Progenitor cell of endocrine pancreas (in vitro differentiated cells): ENCODE measurements at places on chromosomes 6 and 20.

DNA sequence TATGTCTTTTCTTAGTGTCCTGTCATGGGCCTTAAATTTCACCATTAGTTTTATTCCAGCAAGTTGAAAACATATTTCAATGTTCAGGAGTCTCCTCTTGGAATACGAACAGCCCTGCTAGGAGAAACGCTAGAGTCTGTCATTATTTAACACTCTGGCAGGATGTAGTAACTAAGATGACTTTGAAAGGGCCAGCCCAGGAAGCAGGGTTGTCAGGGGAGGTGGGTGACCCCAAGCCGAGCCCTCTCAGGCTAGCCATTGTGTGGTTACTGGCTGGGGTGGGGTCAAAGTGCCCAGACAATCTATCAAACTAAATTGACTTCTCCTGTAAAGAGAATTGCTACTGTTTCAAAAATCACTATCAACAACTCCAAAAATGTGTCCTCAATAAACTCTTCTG lies 67.8 kb downstream of the LY86 start:
- no peak for DNase-seq

DNA sequence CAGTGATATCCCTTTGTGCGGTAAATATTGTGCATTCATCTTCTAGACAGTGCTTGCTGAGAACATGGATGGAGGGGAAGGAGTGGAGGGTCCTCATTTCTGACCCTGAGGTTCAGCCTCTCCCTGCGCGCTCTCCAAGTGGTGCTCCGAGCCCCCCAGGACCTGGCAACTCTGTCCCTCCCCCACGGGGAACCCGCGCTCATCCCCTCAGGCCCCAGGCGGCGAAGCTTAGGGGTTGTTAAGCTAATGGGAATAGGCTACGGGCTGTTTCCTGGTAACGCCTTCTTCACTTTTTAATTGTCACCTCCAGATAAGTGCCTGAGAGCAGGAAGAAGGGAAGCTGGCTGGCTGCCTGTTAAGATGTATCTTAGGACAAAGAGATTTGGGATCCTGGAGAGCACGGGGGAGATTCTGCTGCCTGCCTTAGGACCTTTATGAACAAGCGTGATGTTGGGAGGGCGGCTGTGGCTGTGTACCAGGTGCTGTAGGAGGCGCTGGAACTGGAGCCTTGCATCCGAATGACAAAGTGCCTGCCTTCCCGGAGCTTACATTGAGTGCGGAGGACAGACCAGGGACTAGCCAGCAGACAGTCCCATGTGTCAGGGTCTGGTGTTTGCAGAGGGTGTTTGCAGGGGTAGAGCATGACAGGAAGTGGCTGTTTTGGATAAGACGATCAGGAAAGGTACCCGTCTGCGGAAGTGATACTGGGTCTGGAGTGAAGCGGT lies 11.7 kb downstream of the TSHZ2 start:
- DNase-seq, result no peak

DNA sequence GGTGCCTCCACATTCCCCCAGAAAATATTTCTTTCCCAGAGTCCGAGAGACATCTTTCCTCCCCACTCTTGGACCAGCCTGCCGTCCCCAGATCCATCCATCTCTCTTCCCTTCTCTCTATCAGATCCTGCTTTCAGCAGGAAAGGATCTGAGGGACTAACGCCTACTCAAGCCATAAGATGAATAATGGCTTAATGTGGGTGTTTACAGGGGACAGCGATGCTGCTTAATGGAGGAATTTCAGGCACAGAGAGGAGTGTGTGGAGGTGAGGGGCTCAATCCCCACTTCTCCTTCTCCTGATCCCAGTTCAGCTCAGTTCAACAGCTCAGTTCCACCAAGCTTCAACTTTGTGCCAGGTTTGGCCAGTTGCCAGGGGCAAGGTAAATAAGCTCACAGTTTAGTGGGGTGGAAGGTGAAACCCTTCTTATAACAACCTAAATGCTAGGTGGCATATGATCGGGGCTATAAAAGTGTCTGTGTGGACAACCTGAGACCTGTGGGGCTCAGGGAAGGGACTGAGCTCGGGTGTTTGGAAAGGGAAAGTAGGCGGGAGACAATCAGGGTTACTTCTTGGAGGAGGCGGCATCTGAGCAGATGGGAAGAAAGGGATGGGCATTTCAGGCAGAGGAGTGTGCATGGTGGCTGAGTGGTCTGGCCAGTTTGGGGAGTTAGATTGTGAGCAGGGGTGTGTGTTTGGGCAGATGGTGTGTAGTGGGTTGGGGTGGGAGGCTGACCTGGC lies 55.8 kb downstream of the CDH22 start:
- DNase-seq, result no peak

DNA sequence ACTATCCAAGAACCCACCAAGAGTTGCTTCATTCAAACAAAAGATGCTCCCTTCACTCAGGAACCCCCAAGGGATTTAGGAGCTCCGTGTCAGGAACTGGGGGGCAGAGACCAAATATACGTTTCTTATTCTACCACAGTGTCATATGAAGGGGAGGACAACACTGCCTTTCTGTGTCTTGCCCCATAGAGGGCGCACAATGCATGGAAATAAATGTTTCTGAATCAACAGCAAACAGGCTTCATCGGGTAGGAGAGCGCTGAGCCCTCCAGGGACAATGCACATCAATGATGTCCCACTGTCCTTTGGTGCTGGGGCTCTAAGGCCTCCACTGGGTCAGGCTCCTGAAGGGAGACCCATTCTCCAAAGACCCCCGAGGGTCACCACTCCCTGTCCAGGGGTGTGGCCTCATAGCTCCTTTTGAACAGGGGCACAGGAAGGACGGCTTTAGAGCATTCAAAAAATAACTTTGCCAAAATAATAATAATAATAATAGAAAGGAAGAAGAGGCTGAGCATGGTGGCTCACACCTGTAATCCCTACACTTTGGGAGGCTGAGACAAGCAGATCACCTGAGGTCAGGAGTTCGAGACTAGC lies 31.1 kb downstream of the PLG start:
- peak; percentile 34 for DNase-seq

DNA sequence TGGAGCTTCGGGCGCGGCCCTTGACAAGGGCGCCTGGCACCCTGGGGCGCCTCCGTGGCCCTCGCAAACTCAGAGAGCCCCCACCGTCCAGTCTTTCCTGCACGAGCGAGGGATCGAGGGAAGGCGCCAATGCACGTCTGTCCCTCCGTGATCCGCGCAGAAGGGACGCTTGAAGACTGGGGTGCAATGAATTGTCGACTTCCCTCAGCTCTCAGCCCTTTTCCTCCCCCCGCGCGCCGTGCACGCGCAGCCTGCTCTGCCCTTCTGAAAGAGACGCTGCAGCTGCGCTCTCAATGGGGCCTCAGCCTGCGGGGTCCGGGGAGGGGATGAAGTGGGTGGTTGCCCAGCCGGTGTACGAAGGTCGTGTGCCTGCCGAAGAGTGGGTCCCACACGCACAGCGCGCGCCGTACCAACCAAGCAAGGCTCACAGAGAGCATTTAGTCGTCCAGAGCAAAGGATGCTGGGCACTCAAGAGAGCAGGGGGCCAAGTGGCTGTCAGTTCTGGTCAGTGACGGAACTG lies 5.5 kb upstream of the SOX4 start:
- peak; percentile 51 for DNase-seq

DNA sequence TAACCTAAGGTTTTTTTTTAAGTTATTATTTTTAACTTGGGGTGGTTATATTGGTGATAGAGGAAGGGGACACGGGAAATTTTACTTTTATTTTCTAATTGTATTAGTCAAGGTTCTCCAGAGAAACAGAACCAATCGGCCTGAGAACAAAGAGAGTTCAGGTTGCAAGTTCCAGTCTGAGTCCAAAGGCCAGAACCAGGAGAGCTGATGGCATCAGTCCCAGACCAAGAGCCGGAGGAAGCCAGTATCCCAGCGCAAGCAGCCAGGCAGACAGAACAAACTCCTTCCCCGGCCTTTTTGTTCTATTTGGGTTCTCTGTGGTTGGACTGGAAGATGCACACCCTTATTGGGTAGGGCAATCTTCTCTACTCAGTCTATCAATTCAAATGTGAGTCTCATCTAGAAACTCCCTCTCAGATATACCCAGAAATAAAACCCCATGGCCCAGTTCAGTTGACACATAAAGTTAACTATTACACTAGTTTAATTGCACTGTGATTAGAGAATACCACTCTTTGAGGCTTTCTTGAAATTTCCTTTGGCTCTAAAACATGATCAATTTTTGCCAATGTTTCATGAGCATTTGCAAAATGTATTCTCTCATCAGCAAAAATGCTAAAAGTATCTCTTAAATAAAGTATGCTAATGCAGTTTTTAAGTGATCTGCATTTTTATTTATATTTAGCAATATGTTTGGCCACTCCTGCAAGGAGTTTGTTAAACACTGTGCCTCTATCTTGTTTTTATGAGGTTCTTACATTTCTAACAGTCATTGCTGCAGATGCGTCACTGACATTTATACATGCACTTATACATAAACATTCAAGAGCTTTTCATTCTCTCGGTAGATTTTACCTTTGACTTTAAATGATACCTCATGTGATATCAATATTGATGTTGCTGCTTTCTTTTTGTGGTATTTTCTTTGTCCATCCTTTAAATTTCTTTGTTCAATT lies 103.2 kb upstream of the SSTR4 start:
- no peak for DNase-seq

- DNase-seq, result no peak
Observed at GRCh38 chr6:101597693-101598092, 204.2 kb downstream of the GRIK2 start.

DNA sequence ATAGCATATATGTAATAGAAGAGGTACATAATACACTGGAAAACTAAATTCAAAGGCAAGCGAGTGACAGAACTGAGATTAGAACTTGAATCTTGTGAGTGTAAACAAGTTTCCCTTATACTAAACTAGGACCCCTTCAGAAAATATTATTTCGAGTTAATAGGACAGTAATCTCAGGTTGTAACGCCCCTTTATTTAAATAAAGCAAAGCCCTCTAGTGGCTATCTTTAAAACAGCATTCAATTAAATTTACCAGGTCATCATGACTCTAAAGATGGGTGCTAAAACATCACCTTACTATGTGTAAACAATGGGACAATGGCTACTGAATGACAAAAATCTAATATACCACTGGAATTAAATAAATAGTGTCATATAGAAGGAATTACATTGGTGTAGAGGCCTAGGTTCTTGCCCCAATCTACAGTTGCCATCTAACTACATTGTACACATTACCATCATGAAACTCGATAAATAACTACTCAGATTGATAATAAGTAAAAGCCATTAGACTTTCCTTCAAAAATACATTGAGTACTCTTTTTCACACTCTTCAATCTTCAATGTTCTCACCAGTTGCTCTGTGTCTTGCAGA lies 255.4 kb upstream of the IRAK1BP1 start:
- no peak for DNase-seq

DNA sequence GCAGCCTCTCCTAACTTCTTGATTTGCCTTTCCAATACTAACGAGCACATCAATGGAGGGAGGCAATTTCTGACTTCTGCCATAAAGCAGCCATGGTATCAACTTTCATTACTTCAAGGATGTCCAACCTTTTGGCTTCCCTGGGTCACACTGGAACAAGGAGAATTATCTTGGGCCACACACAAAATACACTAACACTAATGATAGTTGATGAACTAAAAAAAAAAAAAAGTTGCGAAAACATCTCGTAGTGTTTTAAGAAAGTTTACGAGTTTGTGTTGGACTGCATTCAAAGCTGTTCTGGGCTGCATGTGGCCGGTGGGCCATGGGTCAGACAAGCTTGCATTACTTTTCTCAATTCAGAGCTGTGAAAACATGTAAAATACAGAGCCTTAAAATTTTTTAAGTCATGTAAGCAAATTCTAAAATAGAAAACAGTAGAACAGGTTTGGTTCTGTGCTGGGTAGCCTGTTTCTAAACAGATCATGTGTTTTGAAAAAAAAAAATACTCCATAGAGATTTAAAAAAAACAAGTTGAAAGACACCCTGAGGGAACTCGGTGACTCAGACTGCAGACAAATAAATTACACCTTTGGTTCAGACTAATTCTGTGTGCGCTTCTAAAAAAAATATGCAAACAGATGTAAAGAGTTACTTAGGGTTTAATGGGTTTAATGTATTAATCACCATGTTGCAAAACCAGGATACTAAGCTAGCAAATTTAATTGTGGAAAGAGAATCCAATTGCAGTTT lies 43.6 kb upstream of the SLC22A23 start:
- DNase-seq, result no peak

DNA sequence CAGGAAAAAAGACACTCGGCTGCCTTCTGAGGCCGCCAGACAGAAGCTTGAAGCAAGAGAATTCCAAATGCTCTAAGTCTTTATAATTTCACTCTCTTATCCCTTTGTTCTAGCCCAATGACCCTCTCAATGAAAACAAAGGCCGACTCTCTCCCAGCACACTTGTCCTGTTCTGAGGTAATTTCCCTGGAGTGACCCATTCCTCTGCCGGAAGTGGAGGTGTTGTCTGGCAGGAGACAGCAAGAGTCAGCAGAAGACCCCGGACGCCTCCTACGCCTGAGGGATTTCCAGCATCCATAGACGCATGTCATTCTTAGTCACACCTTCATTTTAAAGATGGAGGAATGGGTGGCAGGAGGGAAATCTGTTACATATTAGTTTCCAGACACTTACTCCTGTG lies 110.3 kb downstream of the SOD2 start:
- no peak for DNase-seq

DNA sequence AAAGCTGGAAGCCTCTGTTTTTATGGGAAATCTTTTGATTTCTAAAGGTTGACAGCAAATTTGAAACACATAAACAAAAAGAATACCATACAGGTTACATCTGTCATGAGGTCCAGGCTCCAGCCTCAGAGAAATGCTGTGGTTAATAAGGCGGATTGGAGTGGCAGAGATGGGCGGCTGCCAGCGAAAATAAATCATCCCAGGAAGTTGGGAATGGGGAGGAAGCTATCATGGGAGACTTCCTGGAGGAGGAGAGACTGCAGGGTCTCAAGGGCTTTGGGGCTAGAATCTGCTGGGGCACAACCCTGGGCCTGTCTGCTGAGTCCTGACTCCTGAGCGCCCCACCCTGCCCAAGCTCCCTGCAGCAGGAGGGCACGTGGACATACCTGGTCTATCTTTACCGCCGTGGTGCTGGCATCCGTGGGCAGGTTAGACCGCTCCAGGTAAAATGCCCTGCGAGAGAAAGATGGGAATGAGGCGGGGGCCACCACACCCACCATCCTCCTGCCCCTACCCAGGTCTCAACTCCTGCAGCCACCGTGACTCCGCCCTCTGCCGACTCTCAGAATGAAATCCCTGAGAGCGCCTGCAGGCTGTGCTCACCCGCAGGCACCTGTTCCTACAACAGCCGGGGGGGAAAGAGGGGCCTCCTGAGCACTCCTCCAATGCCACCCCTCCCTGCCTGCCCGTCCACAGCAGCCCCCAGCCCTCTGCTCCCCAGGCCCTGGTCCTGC lies 197.3 kb downstream of the PREX1 start:
- DNase-seq, result no peak

GRCh38 chr6:35463292-35463691 lies 4.9 kb upstream of the RPL10A start:
- no peak for DNase-seq

DNA sequence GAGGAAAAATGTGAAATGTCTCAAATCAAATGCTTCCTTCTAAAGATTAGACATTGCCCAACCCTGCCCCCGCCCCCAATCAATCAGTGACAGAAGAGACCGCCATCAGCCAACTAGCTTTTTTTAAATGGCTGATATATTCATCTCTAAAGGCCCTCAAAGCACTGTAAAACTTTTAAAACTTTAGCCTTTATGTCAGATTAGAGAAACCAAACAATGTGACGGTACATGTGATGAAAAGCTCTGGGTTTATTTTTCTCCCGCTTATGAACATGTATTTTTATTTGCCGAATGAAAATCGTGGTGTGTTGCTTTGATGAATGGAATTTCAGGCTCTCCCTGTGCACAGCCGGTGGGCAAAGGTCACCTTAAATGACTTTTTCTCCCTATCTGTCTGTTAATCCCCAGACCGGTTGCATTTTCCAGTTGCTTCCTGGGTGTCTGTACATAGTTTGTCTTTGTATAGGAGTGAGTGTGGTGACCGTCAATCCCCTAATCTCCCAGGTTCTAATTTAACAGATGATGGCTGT lies 38.5 kb downstream of the TBC1D7 start:
- DNase-seq, result no peak
